ENCODE measurements at places on chromosomes 3 and 15. TPM values are rescaled to one million over a fixed set of nuclear protein-coding genes. Genes with fewer than 3 reads are reported as not detected.

Gene SYNPR
- not detected for polyA plus RNA-seq

Gene ONECUT1
- polyA plus RNA-seq, result not detected

Gene C3orf52
- polyA plus RNA-seq, result 0.12 TPM

Gene ITPKA
- not detected for polyA plus RNA-seq

Gene NDUFAF3
- 217 TPM for polyA plus RNA-seq

Gene GPR27
- polyA plus RNA-seq, result 1.8 TPM

Gene SLC41A3
- polyA plus RNA-seq, result 28.0 TPM

Gene ETFA
- 122 TPM for polyA plus RNA-seq

Gene SLC22A14
- polyA plus RNA-seq, result not detected

Gene PAQR9
- polyA plus RNA-seq, result not detected

Gene GP5
- polyA plus RNA-seq, result 1.3 TPM

Gene GOLGA6L7
- polyA plus RNA-seq, result not detected

Gene IL5RA
- 0.16 TPM for polyA plus RNA-seq

Gene SELENOT
- 311 TPM for polyA plus RNA-seq

Gene CEP19
- 7.4 TPM for polyA plus RNA-seq

Gene FMN1
- 0.09 TPM for polyA plus RNA-seq

Gene TLR9
- polyA plus RNA-seq, result 0.16 TPM

Gene GHRL
- 0.16 TPM for polyA plus RNA-seq

Gene ARHGAP11A
- 3.6 TPM for polyA plus RNA-seq

Gene MAGI1
- polyA plus RNA-seq, result not detected

Gene UROC1
- not detected for polyA plus RNA-seq

Gene SNX33
- polyA plus RNA-seq, result 1.1 TPM

Gene MFGE8
- 9.6 TPM for polyA plus RNA-seq

Gene PLD1
- 14.5 TPM for polyA plus RNA-seq

Gene CD200
- polyA plus RNA-seq, result 1.7 TPM

Gene CCDC191
- 1.2 TPM for polyA plus RNA-seq

Gene PTPN9
- 34.1 TPM for polyA plus RNA-seq

Gene RARB
- not detected for polyA plus RNA-seq

Gene MOBP
- not detected for polyA plus RNA-seq

Gene PLSCR2
- polyA plus RNA-seq, result not detected

Gene OXTR
- 0.05 TPM for polyA plus RNA-seq

Gene CPNE9
- not detected for polyA plus RNA-seq

Gene ST8SIA2
- not detected for polyA plus RNA-seq

Gene TEX9
- 0.25 TPM for polyA plus RNA-seq

Gene ZWILCH
- polyA plus RNA-seq, result 10.8 TPM

Gene TM4SF18
- polyA plus RNA-seq, result not detected

Gene TMC3
- not detected for polyA plus RNA-seq

Gene PCOLCE2
- not detected for polyA plus RNA-seq

Gene ANKRD34C
- polyA plus RNA-seq, result not detected

Gene XCR1
- not detected for polyA plus RNA-seq

Gene TNNC1
- not detected for polyA plus RNA-seq

Gene GOLGA8R
- not detected for polyA plus RNA-seq
